CD8-positive, alpha-beta memory T cell (primary cell): ENCODE measurements at places on chromosomes 5 and 9. TPM values are rescaled to one million over a fixed set of nuclear protein-coding genes. Genes with fewer than 3 reads are reported as not detected.

Gene NDST1
- polyA plus RNA-seq, result 0.13 TPM

Gene FSTL4
- not detected for polyA plus RNA-seq

Gene BAAT
- 0.12 TPM for polyA plus RNA-seq

Gene FOXI1
- not detected for polyA plus RNA-seq

Gene MEF2C
- polyA plus RNA-seq, result not detected

Gene C9
- polyA plus RNA-seq, result not detected

Gene CDH10
- polyA plus RNA-seq, result not detected
